ENCODE measurements at places on chromosomes 1 and 21.
A peak's percentile ranks its signal among the peaks of the same experiment; 100 is the strongest.

DNA sequence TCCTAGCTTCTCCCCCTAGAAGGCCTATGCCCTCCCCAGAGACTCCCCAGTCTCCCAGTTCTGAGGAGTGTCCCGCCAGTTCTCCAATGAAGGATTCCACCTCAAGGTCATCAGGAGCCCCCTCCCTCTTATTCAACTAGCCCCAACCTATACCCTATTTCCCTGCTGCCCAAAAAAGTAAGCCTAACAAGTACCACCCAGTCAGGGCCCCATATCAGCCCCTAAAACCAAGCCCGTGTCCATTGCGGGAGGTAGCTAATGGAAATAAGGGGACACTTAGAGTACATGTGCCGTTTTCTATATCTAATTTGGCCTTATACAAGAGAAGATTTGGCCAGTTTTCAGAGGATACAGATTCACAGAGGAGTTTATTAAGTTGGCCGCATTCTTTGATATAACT lies 416.2 kb downstream of the MATN1 start:
- DNase-seq, result no peak

DNA sequence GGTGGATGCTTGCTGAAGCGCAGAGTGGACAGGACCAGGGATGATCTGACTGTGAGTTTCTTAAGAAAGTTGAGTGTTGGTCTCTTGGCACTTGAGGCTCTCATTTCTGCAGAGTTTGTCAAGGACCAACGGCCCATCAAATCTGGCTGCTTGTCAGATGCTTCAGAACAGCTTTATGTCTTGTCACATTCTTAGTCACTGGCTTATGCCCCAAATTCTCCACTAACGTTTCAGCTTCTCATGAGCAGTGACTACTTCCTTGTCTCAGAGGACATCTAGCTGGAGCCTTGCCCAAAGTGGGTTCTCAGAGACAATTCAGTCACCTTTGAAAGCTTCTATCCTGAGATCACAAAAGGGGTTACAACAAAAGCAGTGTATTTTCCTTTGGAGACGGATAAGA lies 92.3 kb downstream of the ST6GALNAC5 start:
- no peak for DNase-seq

GRCh38 chr1:211698161-211699026 lies 23.0 kb upstream of the NEK2 start:
- peak; percentile 21 for DNase-seq

DNA sequence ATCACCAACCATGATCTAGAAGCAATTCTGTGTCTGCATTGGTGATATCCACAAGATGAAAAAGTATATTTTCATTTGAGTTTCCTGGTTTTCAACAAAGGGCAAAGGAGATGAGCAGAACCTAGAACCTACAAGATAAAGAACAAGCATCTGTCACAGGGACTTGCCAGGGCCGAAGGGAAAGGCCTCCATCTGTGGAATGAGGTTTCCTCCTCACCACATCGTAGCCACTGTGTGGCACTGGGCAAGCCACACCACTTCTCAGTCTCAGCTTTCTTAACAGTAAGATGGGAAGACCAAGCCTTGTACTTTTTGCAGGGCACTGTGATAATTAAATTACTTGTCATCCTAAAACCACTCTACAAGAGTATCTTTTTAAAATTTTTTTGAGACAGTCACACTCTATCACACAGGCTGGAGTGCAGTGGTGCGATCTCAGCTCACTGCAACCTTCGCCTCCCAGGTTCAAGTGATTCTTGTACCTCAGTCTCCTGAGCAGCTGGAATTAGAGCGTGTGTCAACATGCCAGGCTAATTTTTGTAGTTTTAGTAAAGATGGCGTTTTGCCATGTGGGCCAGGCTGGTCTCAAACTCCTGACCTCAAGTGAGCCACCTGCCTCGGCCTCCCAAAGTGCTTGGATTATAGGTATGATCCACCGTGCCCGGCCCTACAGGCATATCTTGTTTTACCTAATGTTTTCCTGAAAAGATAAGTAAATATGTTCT lies 45.8 kb downstream of the ARHGEF11 start:
- DNase-seq, result no peak

- DNase-seq, result no peak
Measured at GRCh38 chr1:221655766-221656305, 86.1 kb downstream of the DUSP10 start.

- DNase-seq, result no peak
Measured at GRCh38 chr21:35149698-35150097, 100.6 kb upstream of the RUNX1 start.

DNA sequence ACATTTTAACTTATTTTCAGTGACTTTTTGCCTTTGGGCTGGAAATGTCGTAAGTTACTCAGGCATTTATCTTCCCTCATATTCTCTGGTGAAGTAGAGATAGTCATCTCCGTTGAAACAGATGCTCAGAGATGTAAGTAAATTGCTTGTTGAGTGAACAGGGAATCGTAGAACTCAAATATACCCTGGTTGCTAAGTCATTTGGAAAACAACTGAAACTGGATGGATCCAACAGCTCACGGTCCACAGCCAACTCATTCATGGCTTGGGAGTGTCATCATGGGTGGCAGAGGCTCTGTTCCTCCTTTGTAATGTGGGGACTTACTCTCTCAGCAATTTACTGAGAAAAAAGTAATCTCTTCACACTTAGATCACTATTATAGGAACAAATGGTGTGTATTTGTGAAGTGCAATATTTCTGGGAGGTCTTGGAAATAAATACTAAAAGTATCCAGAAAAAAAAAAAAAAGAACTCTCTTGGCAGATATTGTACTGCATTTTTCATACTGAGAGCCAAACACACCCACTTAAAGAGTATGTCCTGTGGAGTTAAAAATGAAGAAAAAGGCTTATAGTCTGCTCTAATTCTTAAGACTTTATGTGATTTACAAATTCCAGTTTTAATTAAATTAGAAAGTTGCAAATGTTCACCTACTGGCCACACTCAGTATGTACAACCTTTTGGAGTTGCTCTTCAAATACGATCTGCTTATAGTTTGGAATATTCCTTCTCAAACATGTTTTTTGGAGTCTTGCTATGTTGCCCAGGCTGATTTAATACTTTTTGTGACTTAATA lies 107.4 kb downstream of the LEPR start:
- DNase-seq, result no peak

GRCh38 chr1:181910905-181911304 lies 150.6 kb downstream of the ZNF648 start:
- DNase-seq, result no peak

GRCh38 chr1:8361198-8361849 lies 43.4 kb downstream of the SLC45A1 start:
- DNase-seq, result no peak

- no peak for DNase-seq
Measured at GRCh38 chr1:26203642-26204318, 13.4 kb downstream of the CATSPER4 start.

DNA sequence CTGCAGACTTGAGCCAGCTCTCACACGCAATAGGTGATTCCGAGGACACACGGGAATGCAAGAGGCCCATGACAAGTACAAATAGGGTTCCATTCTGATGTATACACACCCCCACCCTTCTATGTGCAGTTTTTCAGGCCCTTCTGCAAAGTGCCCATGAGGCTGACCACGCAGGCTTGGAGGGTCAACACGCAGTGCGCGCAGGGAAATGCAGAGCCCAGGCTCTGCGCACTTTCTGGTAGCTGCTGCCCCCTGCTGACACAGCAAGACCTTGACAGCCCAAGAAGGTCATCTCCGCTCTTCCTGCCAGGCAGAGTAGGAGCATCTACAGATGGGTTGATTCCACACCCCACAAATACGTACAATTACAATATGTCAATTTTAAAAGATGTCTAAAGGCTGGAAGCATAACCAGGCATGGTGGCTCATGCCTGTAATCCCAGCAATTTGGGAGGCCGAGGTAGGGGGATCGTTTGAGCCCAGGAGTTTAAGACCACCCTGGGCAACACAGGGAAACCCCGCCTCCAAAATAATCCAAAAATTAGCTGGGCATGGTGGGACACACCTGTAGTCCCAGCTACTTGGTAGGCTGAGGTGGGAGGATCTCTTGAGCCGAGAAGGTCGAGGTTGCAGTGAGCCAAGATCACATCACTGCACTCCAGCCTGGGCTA lies 18.5 kb downstream of the SH3BP5L start:
- no peak for DNase-seq

- DNase-seq, result no peak
Measured at GRCh38 chr1:88973520-88974137, 18.8 kb downstream of the KYAT3 start.

DNA sequence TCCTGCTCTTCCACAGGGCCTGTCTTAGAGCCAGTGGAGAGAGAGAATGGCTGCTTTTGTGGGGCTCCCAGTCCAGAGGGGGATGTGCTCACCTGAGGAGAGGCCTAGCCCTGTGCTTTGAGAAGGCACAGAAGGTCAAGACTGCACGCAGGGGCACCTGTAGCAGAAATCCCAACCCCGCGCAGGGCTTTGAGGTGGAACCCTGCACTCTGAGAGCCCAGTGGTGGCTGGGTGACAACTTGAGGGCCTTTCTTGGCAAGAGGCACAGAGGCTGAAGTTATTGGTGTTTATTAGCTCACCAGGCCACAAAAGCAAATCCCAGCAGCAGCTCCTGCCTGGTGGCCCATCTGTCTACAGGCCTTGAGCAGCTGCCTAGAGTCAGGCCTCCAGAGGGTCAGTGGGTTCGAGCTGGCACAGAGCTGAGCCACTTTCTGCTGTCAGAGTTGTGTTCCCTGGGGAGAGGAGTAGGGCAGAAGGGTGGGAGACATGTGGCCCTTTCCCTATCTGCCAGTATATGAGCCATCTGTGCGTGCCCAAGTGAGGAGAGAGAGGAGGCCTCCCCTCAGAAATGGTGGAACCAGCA lies 31.4 kb downstream of the SZRD1 start:
- DNase-seq, result no peak

DNA sequence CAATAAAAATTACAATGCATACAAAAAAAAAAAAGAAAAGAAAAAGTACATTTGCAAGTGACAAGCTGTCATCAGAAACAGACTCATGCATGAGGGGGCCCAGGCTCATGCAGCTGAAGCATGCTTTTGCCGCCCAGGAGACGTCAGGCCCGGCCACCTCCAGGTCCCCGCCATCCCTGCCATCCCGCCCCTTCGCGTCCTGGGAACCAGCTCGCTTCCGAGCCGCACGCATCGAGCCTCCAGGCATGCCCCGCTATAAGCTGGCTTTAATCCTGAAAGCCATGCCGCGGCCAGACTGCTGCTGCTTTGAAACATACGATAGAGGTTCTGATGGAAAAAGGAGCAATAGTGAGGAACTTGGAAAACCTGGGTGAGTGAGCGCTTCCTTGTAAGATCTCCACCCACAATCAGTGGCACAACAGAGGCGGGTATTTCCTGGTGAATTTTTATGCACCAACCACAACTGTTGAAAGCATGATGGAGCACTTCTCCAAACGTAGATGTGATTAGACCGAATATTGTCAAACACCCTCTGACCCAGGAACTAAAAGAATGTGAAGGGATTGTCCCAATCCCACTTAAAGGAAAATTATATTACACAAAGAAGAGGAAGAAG lies 113.7 kb downstream of the FAF1 start:
- no peak for DNase-seq

DNA sequence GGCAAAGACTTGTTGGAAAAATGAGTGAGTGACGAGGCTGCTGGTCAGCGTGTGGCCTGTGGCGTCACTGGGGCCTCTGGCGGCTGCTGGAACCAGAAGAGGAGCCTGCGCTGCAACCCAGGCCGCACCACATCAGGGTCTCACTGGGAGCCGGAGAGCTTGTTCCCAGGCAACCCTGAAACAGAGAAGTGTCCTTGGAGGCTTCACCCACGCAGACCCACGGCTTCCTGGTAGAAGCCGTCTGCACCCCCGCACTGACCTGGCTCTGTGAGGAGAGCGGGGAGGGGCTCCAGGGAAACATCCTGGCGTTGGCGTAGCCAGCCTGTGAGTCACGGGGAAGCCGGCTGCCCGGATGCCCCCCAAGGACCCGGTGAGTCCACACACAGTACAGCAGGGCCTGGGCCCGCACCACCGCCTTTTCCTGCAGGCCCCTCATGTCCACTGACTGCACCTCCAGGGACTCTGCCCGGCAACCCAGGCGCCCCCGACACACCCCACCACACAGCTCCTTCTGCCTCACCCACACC lies 57.4 kb downstream of the COL6A1 start:
- no peak for DNase-seq

DNA sequence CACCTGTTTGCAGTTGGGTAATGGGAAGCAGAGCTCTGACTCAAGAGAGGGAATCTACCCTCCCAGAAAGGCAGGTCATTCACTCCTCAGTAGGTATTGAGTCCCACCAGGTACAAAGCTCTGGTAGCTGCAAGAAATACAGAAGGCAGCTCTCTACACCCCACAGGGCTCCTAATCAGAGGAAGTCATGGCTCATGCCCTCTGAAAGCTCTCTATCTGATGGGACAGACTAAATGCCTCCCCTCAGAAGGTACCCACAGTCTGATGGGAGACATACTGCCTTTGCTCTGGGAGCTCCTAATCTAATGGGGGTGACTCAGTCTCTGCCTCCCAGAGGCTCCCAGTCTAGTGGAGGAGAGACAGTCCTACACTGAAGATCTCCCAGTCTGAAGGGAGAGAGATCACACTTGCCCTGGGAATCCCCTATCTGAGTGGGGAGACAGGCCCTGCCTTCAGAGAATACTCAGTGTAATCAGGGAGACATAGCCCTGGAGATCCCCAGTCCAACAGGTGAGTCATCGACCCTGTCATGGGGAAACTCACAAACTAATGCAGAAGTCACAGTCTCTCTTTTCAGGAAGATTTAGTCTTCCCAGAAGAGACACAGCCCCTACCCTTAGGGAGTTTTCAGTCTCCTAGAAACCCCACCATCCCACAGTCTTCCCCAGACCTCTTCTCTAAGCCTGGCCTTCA lies 23.7 kb downstream of the CAMK1G start:
- no peak for DNase-seq

DNA sequence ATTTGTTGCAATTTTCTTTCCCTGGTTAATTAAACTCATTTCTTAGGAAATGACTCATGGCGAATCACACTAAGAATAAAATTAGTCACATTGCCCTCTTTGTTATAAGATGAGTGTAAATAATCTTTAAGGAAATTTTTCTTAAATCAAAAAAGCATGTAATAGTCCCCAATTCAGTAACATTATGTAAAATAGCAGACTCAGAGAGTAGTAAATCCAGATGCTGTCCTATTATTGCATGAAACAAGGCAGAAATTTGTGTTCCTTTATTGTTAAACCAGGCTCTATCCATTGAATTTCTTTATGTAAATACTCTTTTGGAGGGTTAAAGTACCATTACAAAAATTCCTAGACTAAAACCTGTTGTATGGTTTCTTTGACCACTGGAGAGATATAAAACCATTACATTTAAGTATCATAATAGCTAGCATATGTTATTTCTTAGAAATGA lies 154.5 kb upstream of the C1orf87 start:
- no peak for DNase-seq

GRCh38 chr1:231857609-231858135 lies 231.1 kb downstream of the DISC1 start:
- no peak for DNase-seq

DNA sequence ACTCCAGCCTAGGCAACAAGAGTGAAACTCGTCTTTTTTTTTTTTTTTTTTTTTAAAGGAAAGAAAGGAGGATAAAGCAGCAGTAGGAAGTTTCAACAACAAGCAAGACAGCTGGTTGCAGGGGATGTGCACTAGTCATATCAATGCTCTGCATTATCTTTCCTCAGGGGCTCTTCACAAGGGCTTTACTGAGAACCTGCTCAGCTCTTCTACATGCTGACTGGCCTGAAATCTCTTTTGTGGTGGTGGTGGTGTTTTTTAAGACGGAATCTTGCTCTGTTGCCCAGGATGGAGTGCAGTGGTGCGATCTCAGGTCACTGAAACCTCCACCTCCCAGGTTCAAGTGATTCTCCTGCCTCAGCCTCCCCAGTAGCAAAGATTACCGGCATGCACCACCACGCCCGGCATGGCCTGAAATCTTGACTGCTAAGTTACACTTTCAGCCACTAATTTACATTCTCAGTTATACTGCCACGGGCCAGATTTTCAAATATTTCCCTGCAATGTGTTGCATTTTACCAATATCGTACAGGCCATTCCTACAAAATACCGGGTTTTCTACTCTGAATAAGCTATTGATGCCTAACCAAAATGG lies 68.0 kb downstream of the PUM1 start:
- DNase-seq, result no peak
